ENCODE measurements at places on chromosomes 7 and 10.

- no peak for DNase-seq
Observed at GRCh38 chr10:112791447-112791846, 158.6 kb upstream of the TCF7L2 start.

DNA sequence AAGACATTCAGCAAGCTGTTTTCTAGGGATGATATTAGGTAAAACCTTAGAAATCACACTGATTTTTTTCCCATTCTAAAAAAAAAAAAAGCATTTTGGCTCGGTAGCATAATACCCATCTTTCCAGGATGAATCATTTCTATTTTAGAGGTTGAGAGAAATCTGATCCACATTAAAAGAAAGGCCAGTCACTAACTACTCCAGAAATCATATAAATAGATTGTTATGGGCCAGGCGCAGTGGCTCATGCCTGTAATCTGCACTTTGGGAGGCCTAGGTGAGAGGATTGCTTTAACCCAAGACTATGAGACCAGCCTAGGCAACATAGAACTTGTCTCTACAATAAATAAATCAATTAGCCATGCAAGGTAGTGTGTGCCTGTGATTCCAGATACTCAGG, 164.3 kb downstream of the BAMBI start:
- DNase-seq = no peak

DNA sequence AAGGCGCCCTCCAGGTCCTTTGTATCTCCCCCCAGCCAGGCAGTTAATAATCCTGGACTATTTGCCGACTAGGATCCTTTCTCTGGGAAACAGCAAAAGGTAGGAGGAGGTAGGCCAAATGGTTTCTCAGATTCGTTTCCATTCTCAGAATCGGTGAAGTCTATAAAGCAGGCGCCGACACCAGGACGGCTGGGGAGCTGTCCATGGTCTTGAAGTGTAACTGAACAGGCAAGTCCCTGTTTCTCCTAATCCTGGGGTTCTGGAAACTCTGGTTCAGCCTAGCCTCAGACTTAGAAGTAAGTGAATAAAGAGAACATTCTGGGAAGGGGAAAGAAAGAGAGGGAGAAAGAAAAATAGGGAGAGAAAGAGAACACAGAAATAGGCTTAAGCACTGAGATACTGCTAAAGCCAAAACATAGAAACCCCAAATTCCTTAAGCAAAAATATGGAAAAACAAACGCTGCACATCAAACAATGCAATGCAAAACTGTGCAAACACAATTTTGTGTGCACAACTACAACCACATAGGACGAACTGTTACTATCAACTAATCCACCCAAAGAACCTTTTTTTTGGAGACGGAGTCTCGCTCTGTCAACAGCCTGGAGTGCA, 11.1 kb upstream of the INA start:
- no peak for DNase-seq

- DNase-seq = peak; percentile 93
Observed at GRCh38 chr10:45672181-45673073, at the start of gene ZFAND4. ZFAND4 (minus strand) TSS chr10:45672772; CDS start chr10:45663725, 9,047 bp downstream.

DNA sequence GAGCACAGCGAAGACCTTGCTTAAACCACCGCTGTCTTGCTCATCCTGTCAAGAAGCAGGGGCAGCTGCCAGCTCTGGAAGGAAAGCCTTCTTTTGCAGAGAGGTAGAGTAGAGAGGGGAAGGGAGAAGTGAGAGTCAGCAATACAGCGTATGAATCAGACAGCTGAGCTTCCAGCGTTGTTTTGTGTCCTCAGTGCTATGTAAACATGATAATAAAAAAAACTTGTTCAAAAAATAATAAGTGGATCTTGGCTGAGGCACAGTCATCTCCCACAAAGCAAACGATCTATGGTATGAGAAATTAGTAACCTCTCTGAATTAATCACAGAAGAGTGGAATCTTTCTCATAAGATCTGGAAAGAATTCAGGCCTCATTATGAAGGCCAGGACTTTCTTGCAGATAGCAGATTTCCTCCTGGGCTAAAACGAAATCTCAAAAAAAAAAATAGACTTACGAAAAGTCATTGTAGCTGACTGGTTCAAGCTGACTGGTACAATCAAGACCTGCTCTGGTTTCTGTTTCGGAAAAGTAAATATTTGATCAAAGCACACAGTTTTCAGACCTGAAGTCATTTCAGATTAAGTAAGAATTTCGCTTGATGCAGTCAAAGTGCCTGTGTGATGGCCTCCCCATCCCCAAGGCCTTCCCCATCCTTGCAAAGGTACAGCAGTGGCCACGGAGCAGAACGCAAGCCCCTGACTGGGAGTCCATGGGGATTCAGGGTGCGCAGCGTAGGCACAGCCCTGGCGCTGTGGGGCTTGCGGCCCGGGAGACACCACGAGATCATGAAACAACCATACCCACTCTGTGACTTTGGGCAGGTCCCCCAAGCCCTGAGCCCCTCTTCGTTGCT, 29.4 kb downstream of the CHST15 start:
- DNase-seq = no peak

GRCh38 chr7:113200281-113200680, 81.9 kb upstream of the SMIM30 start:
- DNase-seq = no peak

DNA sequence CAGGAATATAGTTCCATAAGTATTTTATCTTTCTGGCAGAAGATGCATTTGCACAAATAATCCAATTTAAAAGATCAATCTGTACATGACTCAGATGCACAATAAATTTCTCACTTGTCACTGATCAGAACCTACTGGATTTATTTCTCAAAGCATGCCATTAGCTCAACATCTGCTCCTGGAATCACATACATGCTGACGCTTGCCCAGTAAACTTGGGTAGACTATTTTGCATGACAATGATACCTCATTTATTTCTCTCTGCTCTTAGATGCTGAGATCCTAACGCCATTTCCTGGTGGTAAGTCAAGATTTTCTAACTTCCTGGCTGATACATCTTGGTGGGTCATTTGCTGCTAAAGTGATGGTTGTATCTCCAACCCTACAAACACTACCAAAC, 33.8 kb upstream of the C10orf120 start:
- DNase-seq = no peak

GRCh38 chr10:34904191-34904590, 89.1 kb upstream of the PARD3 start:
- no peak for DNase-seq

DNA sequence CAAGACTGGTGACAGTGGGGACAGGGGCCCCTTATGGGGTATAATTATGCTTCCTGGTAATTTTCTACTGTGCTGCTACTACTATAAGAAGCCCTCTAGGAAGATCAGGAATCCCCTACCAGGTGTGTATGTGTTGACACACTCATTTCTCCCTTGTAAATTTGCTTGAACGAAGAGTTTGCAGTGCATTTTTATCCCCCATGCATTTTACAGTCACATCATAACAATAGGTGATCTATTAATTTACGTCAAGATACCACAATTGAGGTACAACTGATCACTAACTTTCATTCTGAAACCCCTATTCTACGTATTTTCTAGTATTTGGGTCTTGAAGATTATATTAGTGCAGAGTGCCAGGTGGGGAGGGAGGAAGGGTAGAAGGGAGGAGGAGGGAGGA, 252.2 kb downstream of the NSUN6 start:
- no peak for DNase-seq

DNA sequence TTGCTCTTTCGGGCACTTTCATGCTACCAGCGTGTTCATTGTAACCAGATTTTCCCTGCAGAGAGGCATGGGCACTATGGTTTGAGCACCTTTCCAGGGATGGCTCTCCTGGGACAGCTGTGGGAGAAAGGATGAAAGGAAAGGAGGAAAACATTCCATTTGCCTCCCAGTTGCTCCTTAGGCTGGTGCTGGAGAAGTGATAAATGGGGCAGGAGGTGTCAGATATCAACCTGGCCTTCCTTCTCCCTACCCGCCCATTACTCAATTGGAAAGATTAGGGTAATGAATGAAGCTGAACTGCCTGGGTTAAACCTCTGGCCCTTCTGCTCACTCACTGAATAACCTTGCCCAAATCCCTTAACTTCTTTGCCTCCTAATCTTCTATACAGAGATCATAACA, 228.4 kb downstream of the PLXNA4 start:
- no peak for DNase-seq

DNA sequence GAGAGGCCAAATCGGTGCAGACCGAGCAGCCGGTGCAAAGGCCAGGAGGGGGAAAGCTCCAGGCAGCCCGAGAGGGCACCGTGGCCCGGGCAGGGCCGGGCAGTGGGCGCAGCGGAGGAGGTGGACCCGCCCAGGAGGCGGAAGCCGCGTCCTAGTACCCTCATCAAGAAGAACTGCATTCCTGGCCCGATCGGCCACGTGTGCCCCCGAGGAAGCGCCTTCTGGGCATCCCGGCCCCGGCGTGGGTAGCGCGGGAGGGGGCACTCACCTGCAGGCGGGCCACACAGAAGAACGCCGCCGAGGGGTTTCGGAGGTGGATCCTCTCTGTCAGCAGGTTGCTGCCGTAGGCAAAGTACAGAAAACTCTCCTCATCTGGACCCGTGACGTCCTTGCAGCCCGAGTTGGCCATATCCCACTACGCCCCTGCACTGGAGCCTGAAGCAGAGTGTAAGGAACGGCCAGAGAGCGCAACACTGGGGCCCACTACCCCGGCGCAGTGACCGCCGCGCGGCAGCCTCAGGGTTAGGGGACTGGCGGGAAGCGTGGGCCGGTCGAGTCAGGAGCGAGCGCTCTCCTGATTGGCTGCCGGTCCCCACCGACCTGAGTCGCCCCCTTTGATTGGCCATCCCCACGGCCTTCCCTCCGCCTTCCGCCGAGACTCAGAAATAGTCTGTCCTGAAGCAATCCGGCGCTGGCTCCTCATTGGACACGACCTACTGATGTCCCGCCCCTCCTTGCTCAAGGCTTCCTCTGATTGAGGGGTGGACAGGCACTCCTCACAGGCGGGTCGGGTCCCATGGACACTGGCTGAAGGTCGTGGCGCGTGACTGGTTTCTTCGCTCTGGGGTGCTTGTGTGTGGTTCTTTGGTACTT, at the start of gene GGCT:
GGCT (minus strand) TSS at position 529 of the 873 bp plus-strand sequence; CDS start at position 409, 120 bp downstream.
- DNase-seq = peak; percentile 92

GRCh38 chr10:131689016-131689415, 211.8 kb upstream of the PPP2R2D start:
- no peak for DNase-seq

- no peak for DNase-seq
Observed at GRCh38 chr7:124263232-124263827, 230.5 kb upstream of the TMEM229A start.

GRCh38 chr10:44466236-44466635, 81.3 kb upstream of the CXCL12 start:
- no peak for DNase-seq

DNA sequence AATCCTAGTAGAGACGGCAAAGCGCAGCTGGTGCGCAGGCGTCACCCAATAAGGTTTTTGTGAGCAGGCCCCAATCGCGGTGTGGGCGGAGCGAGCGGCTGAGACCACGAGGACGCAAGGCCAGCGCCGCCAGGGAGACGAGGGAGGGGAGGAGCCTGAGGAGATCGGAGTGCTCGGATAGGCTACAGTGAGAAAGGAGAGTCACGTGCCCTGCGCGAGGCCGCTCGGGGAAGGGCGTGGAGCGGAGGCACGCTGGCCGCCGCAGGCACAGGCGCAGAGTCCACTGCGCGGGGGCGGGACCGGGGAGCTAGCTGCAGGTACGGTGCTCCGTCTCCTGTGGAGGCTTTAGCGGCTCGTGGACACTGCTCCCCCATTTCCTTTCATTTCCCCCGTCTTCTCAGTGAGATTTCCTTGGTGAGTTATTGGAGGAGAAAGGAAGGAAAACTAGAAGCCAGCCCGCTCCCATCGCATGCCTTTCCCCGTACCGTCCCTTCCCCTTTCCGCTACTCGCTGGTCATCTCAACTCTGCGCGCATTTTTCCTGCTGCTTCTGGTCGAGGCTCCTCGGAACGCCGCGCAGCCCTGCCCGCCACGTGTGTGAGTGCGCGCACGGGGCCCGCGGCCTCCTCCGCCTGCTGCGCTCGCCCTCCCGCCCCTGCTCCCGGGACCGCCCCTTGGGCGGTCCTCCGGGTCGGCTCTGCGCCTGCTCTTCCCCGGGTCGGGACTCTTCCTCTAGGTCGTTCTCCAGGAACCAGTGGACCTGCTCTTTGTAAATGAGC, at the start of gene THNSL1:
THNSL1 (plus strand) TSS at position 237 of the 778 bp plus-strand sequence. CDS start 6,612 bp downstream, outside the sequence.
- peak; percentile 97 for DNase-seq

DNA sequence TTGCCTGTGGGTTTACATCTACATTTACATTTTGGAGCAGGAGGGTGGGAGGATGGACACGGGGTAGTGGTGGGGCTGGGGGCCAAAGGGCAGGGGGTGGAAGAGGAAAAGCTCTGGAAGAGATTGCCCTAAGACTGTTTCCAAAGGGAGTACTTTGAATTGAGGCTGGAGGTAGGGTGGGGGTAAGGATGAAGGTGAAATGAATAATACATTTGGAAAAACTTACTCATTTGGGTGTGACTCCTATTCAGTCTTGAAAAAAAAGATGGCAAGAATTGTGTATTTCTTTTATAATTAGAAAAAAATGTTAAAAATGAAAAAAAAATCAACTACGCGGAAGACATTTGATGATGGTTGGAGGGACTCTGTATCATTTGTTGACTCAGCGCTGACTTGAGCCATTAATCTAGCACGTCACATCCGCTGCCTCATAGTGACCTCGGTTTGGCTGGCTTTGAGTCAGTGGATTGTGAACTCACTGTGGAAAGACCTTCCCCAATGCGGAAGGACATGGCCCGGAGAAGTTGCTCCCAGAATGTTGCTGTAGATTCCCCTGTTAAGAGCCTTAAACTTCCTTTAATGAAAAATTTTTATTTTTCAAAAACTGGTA, 2.8 kb downstream of the FAM180A start:
- no peak for DNase-seq

- DNase-seq = no peak
Observed at GRCh38 chr7:129066290-129067131, 11.6 kb upstream of the TNPO3 start.

GRCh38 chr10:38027986-38028385, 17.5 kb downstream of the ZNF33A start:
- no peak for DNase-seq

- no peak for DNase-seq
Observed at GRCh38 chr10:89491932-89492331, 43.5 kb downstream of the SLC16A12 start.

GRCh38 chr7:152202056-152202455, 176.6 kb downstream of the GALNT11 start:
- no peak for DNase-seq

GRCh38 chr7:8254667-8255066, 7.3 kb downstream of the ICA1 start:
- no peak for DNase-seq

DNA sequence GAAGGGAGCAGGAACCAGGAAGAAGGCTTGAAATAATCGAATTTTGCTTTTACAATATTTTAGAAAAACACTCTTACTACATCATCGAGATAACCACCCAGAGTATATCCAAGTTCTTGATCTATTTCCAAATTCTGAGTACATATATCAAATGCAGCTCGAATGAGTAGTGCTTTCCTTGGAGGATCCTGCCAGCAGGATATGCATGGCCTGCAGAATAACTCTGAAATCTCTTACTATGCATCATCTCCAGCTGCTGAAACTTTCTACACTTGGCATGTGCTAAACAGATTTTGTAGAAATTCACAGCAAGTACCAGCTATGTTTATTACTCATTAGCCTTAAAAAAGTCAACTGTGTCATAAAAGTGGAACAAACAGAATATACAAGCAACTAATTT, 44.0 kb upstream of the ANK3 start:
- no peak for DNase-seq
